Stomach (tissue), 19 donors: ENCODE measurements at places on chromosomes 4 and X. TPM values are rescaled to one million over a fixed set of nuclear protein-coding genes. Genes with fewer than 3 reads are reported as not detected.

DCAF12L2 gene
- 0.20 TPM for polyA plus RNA-seq

SPIN3 gene
- polyA plus RNA-seq, result 3.3 TPM

HEPH gene
- 3.2 TPM for polyA plus RNA-seq

LONRF3 gene
- polyA plus RNA-seq, result 3.2 TPM

PDGFRA gene
- polyA plus RNA-seq, result 8.2 TPM

CRLF2 gene
- not detected for polyA plus RNA-seq

EFHC2 gene
- 1.5 TPM for polyA plus RNA-seq

UPF3B gene
- polyA plus RNA-seq, result 25.1 TPM

BST1 gene
- polyA plus RNA-seq, result 2.8 TPM

GDI1 gene
- polyA plus RNA-seq, result 59.1 TPM

CT45A1 gene
- polyA plus RNA-seq, result not detected

CYLC1 gene
- polyA plus RNA-seq, result not detected

NUDT10 gene
- 1.3 TPM for polyA plus RNA-seq

RRH gene
- polyA plus RNA-seq, result not detected
